ENCODE measurements at places on chromosomes 13 and 19.

GRCh38 chr13:34733721-34734120, 208.3 kb upstream of the NBEA start:
- DNase-seq: no peak

- no peak for DNase-seq
Measured at GRCh38 chr13:95524264-95524901, 28.1 kb upstream of the CLDN10 start.

DNA sequence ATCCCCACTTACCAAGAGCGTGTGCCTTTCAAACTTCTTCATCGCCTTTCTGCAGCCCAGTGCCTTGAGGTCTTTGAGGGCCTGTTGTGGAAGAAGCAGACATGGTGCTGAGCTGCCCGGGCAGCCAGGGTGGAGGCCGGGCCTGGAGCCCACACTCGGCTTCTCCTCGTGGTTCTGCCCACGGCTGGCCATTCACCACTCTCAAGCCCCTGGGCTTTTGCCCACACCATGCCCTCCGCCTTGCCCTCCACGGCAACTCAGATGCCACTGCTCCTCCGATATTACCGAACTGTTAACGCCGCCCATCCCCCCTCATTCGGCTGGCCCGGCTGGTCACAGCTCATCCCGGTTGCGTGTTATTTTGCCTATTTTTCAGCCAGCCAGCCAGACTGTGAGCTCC, 5.3 kb downstream of the IL4I1 start:
- DNase-seq: no peak

DNA sequence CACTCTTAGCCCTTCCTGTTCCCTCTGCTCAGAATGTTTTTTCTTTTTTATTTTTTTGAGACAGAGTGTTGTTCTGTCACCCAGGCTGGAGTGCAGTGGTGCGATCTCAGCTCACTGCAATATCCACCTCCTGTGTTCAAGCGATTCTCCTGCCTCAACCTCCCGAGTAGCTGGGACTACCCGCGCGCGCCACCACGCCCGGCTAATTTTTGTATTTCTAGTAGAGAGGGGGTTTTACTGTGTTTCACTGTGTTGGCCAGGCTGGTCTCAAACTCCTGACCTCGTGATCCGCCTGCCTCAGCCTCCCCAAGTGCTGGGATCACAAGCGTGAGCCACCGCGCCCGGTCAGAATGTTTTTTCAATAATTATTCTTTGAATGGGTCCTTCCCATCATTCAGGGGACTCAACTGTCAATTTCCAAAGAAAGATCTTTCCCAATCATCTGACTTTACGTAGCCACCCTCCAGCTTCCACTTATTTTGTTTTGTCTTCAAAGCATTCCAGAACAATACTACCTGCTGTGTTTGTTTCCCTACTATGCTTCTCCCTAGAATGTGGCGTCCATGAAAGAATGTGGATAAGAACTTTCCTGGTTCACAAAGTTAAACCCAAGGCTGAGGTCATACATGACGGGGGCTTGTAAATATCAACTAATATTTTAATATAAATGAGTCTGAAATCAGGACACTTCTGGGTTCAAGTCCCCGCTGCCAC, 1.2 kb downstream of the NDUFA7 start:
- no peak for DNase-seq

GRCh38 chr13:37211487-37211886, 106.0 kb upstream of the CSNK1A1L start:
- no peak for DNase-seq

GRCh38 chr13:29710511-29710910, 115.0 kb upstream of the SLC7A1 start:
- DNase-seq: no peak

DNA sequence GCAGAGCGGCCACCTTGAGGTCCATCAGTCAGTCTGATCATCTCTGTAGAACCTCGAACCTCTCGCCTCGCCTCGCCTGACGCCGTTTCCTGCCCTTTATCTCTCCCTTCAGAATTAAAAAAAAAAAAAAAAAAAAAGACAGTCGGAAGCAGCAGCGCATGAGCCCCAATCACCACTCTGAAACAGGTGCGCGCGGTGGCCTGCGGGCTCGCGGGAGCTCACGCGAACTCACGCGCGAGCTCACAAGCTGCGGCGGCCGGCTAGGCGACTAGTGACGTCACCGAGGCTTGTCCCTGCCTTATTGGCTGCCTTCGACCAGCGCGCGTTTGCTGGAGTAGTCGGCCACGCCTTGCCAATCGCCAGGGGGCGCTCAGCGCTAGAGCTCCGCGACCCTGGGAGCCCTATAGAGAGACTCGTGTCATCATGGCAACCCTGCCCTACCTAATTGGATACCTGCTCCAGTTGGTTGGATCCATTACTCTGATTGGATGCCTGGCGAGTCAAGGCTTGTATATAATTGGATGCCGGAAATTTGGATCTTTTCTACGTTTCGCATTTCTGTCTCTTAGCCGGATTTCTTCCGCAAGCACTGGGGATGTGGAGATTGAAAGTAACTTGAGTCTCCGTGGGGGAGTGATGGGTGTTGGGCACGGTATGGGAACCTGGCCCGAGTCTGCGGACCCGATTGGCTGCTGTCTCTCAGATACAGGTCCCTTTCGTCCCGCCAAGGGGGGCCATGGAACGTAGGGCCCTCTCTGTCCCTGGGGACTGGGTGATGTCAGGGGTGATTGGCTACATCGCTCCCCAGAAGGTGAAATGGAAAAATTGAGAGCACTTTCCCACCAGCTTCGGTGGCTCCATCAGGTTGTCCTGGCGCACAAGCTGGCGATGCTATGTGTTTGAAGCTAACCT, 31.6 kb downstream of the SYT3 start:
- peak; percentile 99 for DNase-seq

DNA sequence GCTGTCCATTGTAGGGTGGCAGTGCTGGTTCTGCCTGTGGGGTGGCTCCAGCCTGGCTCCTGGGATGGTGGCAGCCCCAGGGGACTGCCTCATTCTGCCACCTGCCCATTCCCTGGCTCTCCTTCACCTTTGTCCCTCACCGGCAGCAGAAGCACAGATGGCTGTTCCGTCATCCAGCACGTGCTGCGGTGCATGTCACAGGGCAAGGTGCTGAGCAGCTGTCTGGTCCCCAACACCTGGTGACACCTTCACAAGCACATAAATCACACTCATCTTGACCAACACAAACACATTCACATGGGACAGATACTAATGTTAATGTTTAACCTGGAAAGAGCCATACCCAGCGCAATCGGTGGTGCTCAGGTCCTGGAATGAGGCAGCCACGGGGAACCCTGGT, 126.8 kb downstream of the UQCRFS1 start:
- DNase-seq: no peak

- DNase-seq: no peak
Measured at GRCh38 chr13:94400874-94401273, 78.6 kb downstream of the DCT start.

DNA sequence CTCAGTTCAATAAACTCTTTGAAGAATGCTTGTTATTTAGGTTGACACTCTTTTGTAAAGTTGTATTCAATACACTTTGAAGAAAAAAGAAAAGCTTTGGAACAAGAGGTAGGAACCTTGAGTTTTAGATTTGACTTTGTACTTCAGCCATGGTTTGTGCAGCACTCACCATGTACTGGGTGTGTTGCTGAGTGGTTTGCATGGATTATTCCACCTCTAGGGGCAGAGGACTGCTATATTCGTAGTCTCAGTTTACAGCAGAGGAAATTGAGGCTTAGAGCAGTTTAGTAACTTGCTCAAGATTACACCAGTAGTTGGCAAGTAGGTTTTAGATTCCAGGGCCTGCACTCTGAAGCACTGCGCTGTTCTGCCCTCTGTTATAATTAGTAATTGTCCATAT, 68.8 kb downstream of the DNAJC3 start:
- DNase-seq: no peak

- no peak for DNase-seq
Measured at GRCh38 chr19:19410553-19411550, 5.4 kb downstream of the GATAD2A start.

DNA sequence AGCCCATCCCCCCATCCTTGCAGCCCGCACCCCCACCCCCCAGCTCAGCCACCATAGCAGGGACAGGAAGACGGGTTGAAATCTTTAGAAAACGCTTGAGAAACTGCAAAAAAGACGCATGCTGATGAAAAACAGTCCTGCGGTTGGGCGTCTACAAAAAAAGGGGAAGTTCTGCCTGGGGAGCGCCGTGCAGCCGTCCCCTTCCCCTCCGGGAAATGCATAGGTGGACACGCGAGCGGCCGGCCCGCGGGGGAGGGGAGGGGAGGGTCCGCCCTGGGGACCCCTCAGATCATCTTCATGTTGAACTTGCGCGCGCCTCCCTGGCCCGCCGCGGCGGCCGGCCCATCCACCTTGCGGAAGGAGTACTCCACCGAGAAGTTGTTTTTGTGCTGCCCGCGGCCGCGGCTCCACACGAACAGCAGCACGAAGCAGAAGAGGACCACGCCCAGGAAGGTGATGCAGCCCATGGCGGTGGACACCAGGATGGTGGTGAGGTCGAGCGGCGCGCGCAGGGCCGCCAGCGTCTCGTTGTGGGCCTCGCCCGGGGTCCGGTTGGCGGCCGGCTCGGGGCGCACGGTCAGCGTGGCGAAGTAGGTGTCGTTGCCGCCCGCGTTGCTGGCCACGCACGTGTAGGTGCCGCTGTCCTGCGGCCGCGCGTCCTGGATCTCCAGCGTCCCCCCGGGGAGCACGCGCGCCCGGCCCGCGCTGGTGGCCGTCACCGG, 7.9 kb upstream of the PEAK3 start:
- no peak for DNase-seq

- DNase-seq: no peak
Measured at GRCh38 chr13:37601648-37602440, 3.3 kb upstream of the POSTN start.

DNA sequence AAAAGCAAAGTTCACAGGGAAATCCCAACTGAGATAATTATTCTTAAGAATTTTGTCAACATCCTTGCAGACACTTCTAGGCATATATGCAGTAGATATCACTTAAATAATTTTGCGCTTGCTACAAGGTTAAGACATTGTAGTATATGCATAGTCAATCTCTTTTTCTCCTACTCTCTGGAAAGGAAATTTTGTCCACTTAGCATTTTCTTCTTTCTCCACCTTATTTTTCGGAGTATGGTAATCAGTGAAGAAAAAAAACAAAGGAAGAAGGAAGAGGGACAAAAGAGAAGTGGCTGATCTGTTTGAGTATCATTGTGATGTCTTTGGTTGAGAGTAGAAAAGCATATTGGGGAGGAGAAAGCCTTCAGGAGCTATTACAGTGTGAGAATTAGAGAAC, 104.6 kb downstream of the LACC1 start:
- DNase-seq: no peak

DNA sequence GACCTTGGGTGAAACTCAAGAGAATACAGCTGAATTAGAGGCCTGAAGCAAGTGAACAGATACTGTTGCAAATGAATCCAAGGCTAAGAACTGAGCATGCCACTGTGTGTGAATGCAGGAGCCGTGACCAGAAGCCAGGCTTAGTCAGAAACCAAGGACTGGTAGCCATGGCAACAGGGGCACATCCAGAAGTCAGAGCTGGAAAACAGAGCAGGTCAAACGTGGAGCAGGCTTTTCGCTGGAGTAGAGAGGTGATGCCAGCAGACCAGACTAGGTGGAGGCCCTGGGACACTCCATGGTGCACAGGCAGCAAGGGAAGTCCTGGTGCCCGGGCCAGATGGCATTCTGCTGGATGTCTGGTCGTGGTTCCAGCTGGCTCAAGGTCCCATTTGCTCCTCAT, 564.1 kb downstream of the PCDH9 start:
- DNase-seq: peak; percentile 75

GRCh38 chr13:31774186-31774750, 34.9 kb downstream of the RXFP2 start:
- DNase-seq: no peak

- DNase-seq: peak; percentile 9
Measured at GRCh38 chr13:68304286-68304893, 1074.3 kb upstream of the PCDH9 start.

DNA sequence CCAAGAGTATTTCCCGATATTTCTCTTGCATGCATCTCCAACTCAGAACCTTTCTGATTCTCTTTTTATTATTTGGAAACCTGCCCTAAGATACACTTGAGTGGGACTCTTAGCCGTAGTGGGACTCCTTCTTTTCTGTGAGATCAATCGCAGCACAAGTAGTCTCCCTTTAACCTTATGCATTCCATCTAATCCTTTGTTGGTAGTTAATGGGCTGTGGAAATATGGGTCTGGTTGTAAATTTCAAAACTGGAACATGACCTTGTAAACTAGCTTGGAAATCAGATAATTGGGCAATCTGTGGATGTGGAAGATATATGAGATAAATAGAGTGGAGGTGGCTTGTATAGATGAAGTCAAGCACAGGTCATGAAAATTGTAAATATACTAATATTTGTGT, 350.0 kb downstream of the NDFIP2 start:
- no peak for DNase-seq

DNA sequence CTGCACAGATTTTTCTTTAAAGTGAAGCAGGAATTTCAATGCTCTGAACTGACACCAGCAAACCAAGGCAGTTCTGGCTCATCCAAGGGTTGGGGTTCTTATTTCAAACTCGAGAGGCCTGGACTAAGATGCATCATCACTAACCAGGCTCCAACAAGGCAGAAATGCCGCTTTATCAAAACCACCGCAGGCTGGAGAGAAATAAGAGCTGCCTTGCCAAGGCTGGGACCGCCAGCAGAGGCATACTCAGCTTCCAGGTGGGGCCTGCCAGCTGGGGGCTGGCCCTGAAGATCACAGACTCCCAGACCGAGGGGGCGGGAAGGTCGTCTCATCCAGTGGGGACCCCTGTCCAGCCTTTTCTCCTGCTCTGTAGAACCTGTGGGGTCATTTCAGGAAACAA, 37.4 kb upstream of the GAS6 start:
- DNase-seq: no peak

GRCh38 chr19:49231389-49231788, 73.8 kb downstream of the TRPM4 start:
- DNase-seq: no peak

DNA sequence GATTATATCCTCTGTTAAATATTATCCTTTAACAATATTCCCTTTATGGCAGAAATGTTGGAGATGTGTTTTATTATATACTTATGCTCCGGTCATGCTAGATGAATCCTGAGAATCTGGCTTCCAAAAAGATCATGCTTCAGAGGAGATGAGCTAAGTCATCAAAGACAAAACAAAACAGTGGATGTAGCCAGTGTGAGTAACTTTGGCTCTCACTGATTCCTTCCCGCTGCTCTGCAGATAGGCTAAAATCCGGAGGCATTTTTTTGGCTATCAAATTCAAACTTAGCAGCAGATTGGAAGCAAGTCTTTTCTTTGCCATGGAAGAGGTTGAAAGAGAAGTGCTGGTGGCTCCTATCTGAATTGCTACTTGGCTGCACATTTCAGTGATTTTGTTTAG, 295.9 kb downstream of the GPC6 start:
- no peak for DNase-seq

- DNase-seq: no peak
Measured at GRCh38 chr13:75151081-75151643, 330.8 kb downstream of the TBC1D4 start.

- no peak for DNase-seq
Measured at GRCh38 chr19:8373867-8374813, 10.2 kb downstream of the ANGPTL4 start.

GRCh38 chr19:33279430-33280350, 22.6 kb downstream of the CEBPA start:
- no peak for DNase-seq

- no peak for DNase-seq
Measured at GRCh38 chr19:7326105-7326877, 22.4 kb upstream of the ARHGEF18 start.

- DNase-seq: no peak
Measured at GRCh38 chr19:18051887-18052286, 34.8 kb downstream of the IL12RB1 start.

GRCh38 chr13:31427151-31428100, 227.7 kb downstream of the B3GLCT start:
- DNase-seq: no peak

All from head of caudate nucleus (tissue), 42 donors.